ENCODE measurements at places on chromosomes 5 and 9.

DNA sequence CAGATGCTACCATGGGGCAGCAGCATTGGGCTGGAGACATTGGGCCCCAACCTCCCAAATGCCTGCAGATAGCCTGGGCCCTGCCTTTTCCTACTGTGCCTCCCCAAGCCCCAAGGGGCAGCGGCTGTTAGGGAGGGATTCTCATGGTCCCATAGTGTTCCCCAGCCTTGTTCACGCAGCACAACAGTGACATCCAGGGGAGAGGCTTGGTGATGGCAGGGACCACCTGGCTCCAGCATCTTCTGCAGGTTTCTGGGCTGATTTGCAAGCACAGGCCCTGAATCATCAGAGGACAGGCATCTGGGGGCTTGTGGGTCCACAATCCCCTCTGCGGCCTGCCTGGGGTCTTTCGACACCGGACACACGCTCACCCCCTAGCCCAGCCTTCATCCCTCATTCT is 354.6 kb downstream of the SLIT3 start:
- DNase-seq: peak; percentile 60

GRCh38 chr9:133477992-133478850 is 678 bp downstream of the SLC2A6 start:
- DNase-seq: no peak

DNA sequence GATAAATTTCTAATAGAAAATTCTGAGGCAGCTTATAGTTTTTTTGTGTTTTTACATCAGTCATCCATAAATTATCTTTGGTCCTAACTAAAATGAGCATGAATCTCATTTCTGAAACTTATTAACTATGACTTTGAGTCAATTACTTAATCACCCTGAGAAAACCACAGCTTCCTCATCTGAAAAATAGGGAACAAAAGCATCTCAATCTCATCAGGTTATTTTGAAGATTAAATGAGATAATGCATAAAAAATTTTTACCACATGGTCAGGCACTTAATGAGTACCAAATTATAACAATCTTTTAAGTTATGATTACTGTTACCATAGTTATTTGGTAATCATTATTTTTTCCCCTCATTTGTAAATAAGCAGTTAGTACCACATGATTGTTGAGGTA is 279.1 kb downstream of the MAST4 start:
- DNase-seq: no peak

DNA sequence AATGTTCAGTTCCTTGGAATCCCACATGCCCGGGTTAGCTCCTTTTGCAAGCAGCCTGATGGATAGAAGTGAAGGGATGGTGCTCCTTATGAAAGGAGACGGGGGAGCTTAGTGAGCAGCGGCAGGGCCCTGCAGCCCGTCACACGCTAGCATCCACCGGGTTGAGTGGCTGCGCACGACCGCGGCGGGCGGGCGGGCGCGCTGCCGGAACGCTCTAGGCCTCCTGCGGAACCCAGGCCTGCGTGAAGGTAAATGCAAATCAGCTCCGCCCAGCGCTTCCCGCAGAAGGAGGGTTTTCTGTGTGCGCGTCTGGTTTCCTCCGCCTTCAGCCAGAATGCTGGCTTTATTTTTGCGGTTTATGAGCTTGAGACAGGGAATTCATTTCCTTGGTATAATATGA is 19.8 kb downstream of the IL12B start:
- DNase-seq: peak; percentile 69

- no peak for DNase-seq
Observed at GRCh38 chr5:179318221-179318955, 26.9 kb downstream of the ADAMTS2 start.

GRCh38 chr5:51632793-51633192 is 249.5 kb downstream of the ISL1 start:
- DNase-seq: no peak

GRCh38 chr9:77092536-77092935 is 73.1 kb downstream of the FOXB2 start:
- DNase-seq: no peak

- DNase-seq: no peak
Observed at GRCh38 chr9:83330207-83331196, 207.7 kb downstream of the FRMD3 start.

DNA sequence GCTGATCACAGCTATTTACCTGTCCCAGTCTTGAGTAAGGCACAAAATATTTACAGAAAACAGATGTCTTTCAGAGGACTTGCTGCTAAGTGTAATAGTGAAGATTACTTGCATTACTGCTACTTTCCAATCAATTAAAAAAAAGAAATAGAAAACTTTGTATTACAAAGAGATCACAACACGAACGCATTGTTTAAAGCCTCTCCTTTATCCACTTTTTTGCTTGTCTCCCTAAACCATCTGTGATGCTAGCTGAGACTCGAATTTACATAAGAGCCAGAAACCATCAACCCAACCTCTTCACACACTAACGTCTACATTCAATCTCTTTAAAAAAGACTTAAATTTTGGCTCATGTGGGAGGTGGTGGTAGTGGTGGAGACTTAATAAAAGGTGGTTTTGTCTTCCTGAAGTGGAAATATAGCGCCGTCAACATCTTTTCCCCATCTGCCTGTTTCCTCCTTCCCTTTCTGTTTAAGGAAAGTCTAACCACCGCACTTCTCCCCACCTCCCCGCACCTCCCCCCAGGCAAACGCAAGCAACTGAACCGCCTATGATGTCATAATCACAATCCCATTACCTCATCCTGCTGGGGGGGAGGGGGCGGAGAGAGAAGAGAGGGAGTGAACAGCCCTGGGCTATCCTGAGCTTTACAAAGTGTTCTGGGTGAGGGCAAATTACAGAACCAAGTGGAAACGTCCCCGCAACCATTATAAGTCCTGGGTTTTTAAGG is 948 bp upstream of the FAM53C start:
- DNase-seq: no peak

GRCh38 chr9:128288273-128289004 is 12.4 kb downstream of the SWI5 start:
- no peak for DNase-seq

GRCh38 chr5:53002491-53002890 is 13.3 kb downstream of the ITGA2 start:
- DNase-seq: no peak

- no peak for DNase-seq
Observed at GRCh38 chr5:116646611-116647289, 72.1 kb upstream of the SEMA6A start.

DNA sequence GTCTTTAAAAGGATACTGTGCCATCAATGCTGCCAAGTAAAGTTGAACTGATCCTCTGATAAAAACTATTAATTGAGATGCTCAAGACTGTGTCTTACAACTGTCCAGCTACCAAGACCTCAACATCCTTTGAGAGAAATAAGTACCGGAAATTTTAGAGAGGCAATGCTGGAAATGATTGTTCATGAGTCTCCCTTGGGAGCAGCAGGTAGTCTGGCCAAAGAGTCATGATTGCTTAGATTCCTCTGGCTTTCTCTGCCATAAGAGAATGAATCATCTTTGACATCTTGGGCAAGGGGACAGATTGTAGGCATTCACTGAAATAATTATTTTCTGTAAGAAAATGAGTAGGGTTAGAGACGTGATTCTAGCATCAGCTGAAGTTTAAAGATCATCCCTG is 466.6 kb upstream of the DAB2 start:
- no peak for DNase-seq

GRCh38 chr9:133075925-133076630 is 14.3 kb downstream of the CEL start:
- DNase-seq: no peak

DNA sequence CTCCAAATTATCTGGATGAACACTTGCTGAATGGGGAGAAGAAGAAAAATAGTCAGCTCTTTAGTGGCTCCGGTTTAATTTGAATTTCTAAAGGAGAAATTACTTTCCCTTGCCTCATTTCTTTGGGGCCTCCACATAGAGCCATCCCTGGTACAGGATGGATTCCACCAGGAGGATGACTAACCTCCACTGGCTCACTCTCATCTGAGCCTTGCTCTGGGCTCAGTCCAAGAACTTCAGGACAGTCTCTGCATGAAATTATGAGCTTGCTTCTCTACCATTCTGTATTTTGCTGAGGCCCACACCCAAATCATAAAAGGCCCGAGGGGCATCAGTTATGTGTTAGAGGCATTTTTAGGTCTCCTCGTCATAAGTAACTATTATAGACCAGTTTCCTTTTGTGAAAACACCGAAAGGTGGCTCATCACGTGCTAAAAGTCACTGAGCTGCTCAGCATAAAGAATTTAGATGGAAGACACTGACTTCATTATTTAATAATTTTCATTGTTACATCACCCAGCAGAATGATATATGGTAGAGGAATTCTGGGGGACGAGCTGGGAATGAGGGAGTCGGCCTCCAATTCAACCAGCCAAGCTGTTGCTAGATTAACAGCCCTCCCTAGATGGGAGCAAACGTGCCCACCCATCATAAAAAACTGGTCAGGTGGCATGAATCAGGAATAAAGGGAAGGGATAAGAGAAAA is 222.1 kb downstream of the TARS1 start:
- DNase-seq: no peak

DNA sequence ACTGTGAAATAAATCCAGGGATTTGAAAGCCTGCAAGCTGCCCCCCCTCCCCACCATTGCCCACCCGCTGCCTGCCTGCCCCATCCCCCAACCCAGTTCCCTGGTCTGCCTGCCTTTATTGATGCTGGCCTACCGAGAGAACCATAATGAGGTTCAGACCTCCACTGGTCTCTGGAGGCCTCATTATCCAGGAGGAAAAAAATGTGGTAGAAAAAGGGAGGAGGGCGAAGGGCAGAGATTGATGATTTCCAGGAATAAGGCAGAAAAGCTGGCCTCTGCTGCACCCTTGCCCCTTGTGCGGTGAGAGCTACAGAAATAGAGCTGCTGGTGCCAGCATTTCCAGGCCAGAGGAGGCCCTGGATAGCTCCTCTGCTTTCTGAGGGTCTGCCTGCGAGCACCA is 216.1 kb downstream of the PAPPA start:
- DNase-seq: no peak

GRCh38 chr9:132411091-132411508 is 1.1 kb downstream of the CFAP77 start:
- DNase-seq: peak; percentile 85

- no peak for DNase-seq
Observed at GRCh38 chr9:18618862-18619261, 144.9 kb downstream of the ADAMTSL1 start.

GRCh38 chr9:90815944-90816357 is 14.3 kb downstream of the SYK start:
- DNase-seq: no peak

DNA sequence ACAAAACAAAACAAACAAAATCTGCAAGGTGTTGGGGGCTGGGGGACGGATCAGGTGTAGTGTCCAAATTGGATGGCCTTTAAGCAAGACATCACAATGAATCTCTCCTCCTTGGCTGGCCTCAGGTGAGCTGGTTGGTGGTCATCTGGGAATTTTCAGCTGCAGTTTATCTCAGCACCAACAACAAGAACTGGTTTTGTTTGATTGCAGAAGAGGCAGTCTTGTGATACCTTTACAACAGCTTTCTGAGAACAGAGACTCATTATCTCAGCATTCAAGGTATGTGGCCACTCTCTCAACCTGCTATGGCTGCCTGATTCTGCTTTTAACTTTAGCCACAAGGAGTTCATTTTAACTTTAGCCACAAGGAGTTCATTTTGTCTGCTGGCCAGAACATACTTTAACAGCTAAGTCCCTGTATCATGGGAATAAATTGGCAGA is 1543.4 kb downstream of the EFNA5 start:
- DNase-seq: no peak

GRCh38 chr5:74149395-74149794 is 491.1 kb downstream of the ENC1 start:
- DNase-seq: no peak

DNA sequence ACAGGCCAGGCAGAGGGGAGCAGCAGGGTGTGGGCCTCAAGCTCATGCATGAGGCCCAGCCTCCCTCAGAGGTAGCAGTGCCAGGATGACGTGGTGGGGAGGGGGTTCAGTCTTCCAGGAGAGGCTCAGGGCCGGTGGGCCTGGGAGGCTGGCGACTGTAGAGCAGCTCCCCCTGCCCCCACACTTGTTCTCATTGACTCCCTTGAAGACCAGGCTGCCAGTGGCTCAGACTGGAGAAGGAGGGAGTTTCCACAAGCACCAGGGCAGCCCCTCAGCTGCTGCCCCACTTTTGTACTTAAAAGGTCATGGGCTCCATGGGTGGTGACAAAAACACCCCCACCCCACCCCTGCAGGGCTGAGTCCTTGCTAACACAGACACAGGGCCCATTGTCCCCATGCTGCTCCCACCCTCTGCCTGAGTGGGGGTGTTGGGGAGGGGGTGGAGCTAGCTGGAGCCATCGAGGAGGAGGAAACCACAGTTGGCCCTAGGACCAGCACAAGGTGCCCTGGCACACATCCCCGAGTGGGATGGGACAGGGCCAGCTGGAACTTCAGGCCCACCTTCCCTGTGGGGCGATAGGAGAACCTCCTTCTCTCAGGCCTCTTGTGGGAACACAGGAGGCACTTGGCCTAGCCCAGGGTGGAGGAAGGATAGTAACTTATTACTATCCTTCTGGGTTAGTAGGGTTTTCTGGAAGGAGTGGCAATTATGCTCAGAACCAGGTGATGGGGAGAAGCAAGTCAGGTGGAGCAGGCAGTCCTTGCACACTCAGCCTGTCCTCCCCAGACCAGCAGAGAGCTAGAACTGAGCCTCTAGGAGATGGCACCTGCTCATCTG is 10.7 kb downstream of the PDLIM4 start:
- DNase-seq: no peak

- DNase-seq: no peak
Observed at GRCh38 chr9:37212435-37212834, 92.1 kb downstream of the ZCCHC7 start.

GRCh38 chr5:57734296-57734695 is 251.7 kb upstream of the ACTBL2 start:
- DNase-seq: no peak

GRCh38 chr9:27537027-27537435 is 7.4 kb upstream of the MOB3B start:
- no peak for DNase-seq

- DNase-seq: no peak
Observed at GRCh38 chr5:126503602-126504104, 80.4 kb downstream of the GRAMD2B start.

DNA sequence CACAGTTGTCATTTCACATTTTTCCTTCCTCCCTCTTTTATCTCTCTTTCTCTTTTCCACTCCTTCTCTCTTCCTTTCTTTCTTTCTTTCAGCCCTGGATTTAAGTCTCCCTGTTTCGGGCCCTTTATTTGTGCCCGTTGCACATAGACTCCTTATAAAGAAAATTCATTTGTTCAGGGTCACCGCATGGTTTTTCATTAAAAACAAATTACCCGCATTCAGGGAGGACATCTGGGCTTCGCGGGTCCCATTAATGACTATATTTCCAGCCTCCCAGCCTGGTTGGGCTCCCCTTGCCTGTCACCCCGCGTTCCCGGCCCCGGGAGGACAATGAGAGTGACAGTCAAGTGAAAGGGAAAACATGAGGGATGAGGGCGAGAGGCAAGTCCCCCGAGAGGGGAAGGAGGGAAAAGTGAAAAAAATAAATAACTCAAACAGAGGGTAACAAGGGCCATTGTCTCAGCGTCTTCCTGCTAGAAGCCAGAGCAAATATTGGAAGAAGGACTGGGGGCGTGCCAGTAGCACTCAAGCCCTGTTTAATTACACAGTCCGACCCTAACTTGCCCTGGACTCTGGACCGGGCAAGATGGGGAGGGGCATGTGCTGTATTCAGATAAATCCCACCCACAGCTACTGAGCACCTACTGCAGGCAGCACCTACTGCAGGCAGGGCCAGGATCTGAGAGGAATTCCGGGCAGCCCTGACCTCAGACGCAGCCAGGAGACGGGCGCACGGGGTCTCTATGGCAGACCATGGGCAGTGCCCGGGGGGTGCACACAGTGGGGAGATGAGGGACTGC is 166.2 kb downstream of the PAX5 start:
- DNase-seq: no peak

GRCh38 chr5:25568989-25569625 is 924.3 kb upstream of the CDH10 start:
- DNase-seq: no peak

GRCh38 chr9:26169708-26170107 is 491.5 kb upstream of the TUSC1 start:
- no peak for DNase-seq

Data from ecto neural progenitor cell (in vitro differentiated cells).